ENCODE measurements at places on chromosomes 4 and X. TPM values are rescaled to one million over a fixed set of nuclear protein-coding genes. Genes with fewer than 3 reads are reported as not detected.

TAF9B gene
- total RNA-seq = 8.8 TPM

ZNF732 gene
- 0.88 TPM for total RNA-seq

EGF gene
- total RNA-seq = 0.24 TPM

UCHL1 gene
- 2.1 TPM for total RNA-seq

OTUD5 gene
- 20.3 TPM for total RNA-seq

PTCHD1 gene
- under 0.01 TPM for total RNA-seq

MAGEA9 gene
- total RNA-seq = not detected

CFP gene
- total RNA-seq = 0.48 TPM

ADGRG4 gene
- not detected for total RNA-seq

XG gene
- 14.2 TPM for total RNA-seq

GRCh38 chr4:160044693-160045092 is 941.8 kb downstream of the RAPGEF2 start:
- ATAC-seq = no peak

DNA sequence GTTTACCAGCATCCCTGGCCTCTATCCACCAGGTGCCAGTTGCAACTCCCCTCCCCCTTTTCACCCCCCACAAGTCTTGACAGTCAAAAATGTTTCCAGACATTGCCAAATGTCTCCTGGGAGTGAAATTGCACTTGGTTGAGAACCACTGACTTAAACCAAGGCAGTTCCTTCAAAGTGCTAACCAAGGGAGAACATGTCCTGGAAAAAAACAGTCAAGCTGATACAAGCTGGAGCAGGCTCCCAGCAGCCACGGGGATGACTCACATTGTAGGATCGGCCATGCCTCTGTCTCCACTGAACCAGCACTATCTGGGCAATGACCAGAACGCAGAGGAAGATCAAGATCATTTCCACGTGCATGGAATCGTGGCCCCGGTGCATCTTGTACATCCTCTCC is 11.4 kb downstream of the RNF175 start:
- ATAC-seq = peak; percentile 95

DNA sequence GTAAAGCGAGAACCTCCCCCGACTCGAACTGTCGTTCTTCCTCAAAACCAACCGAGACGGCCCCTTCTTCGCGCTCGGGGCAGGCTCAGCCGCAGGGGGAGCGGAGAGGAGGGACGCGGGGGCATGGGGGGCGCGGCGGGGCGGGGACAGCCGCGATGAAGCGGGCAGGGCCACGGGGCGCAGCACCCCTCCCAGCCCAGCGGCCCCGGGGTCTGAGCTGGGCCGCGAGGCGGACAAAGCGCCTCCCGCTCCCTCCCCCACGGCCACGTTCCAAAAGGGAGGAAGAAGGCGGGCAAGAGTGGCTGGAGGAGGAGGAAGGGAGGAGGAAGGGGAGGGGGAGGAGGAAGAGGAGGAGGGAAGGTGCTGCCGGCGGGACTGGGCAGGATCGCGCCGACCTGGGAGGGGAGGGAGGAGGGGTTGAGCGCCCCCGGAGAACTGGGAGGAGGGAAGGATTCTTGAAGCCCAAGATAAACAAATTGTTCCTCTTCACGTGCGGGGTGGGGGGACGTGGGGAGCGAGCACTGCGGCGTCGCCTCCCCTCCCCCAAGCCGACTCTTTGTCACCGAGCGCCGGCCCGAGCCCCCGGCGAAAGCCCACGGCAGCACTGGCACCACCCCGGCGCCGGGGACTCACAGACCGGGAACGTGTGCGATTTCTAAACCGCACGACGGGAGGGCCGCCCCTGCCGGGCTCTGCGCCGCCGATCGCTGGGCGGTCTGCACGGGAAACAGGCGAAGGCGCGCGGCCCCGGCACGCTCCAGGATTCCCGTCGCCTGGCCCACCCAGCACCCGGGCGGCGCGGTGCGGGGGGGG is 2.9 kb downstream of the MAML3 start:
- peak; percentile 72 for ATAC-seq

DNA sequence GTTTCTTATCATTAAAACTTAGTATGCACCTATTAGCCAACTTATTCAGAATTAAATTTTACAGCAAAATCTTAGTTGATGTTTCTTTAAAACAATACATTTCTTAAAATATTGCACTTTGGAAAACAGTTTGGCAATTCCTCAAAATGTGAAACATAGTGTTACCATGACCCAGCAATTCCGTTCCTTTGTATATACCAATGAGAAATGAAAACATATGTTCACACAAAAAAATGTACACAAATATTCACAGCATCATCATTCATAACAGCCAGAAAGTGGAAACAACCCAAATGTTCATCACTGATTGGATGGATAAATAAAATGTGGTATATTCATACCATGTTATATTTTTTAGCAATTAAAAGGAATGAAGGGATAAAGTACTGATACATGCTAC is 50.2 kb downstream of the WDR44 start:
- no peak for ATAC-seq

DNA sequence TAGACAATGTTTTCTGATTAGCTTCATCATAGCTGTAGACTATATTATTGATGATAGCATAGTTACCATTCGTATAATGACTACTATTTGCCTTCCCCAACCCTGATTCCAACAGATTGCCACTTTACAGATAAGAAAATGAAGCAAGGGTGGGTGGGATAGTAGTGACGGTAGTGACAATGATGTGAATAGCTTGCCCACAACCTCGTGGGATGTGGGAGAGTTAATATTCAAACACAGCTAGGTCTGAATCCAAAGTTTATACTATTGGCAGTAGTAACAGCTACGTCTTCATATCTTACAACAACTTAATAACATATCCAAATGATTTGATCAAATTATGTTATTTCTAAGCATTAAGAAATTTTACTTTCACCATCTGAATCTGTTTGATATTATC is 766.8 kb upstream of the FTHL17 start:
- no peak for ATAC-seq

- peak; percentile 40 for ATAC-seq
Observed at GRCh38 chr4:53905941-53906377, 158.4 kb downstream of the CHIC2 start.

- ATAC-seq = no peak
Observed at GRCh38 chrX:56766554-56767347, 37.7 kb downstream of the NBDY start.

GRCh38 chrX:19373351-19373891 is 29.7 kb downstream of the PDHA1 start:
- ATAC-seq = no peak

DNA sequence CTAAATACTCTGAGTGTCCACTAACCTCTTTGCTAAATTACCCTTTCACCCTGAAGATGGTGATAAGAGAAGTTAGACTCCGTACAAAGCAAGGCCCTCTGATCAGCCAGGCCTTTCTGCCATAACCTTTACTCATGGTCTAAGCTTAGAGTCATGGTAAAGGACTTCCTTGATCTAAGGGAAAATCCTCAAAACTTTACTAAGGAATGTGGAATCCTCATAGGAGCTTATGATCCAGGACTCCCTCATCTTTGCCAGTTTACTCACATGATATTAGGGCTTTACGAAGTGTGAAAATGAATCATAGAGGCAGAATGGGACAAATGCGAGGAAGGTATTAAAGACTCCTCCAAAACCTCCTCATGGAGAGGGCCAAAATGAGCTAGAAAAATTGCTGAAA is 7.9 kb upstream of the FAM13A start:
- no peak for ATAC-seq

- no peak for ATAC-seq
Observed at GRCh38 chrX:100625985-100626491, 10.6 kb downstream of the TSPAN6 start.

DNA sequence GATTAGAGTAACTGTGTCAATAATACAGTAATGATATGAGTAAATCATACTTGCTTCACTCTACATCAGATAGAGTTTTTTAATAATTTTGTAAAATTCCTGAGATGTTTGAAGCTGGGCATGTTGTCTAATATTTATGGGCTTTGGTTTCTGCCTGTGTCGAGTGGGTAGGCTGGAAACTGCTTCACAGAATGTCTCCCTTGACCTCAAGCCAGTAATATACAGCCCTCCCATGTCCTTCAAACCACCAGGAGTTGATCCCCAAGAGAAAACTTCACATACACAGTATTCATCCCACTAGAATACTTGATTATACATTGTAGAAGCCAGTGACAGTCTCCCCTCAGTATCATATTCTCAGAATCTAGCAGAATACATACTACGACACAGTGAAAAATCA is 284.8 kb upstream of the TENM3 start:
- no peak for ATAC-seq

GRCh38 chr4:16530688-16531635 is 304.7 kb upstream of the TAPT1 start:
- ATAC-seq = no peak

GRCh38 chr4:101156619-101157310 is 190.6 kb downstream of the PPP3CA start:
- no peak for ATAC-seq

DNA sequence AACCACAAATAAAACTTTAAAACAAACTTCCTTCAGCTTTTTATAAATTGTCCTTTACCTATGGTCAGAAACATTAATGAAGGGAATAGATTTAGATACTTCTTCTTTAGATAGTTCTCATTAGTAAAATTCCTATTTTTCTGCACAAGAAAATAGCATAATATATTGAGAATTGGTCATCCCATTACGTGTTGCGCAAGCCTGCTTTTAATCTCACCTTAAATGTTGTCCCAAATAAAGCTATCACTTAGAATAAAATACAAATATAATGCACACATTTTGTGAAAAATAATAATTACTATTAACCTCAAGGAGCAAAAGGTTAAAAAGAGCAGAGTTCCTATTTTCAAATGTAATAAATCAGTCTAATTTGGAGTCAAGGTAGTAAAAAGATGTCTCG is 95.2 kb upstream of the TTC29 start:
- no peak for ATAC-seq

DNA sequence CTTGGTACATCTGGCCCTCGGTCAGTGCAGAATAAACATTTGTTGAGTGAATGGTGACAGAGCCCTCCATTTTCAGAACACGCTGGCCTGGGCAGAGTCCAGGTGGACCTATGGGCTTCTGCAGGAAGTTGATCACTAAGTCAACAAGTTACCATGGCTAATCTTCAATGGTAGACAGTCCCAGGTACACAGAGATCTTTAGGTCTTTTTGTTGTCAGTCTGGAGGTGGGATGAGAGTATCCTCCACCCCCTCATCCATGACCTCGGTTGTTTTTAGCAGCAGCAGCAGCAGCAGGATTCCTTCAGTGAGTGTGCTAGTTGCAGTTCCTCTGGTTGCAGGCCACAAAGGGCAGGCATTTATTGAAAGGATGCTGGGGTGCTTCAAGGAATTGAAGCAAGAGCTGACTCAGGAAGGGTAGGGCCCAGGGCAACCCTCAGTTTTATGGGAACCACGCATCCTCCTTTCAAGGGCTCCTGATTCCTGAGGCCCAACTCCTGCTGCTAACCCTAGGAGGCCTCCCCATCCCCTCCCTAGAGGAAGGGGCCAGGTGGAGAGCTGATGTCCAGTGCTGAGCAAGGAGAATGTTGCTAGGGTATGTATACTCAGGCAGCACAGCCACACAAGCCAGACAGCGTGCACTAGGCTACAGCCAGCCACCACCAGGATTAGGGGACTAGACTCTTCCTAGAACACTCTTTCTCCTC is 1.7 kb upstream of the USP27X start:
- ATAC-seq = no peak

DNA sequence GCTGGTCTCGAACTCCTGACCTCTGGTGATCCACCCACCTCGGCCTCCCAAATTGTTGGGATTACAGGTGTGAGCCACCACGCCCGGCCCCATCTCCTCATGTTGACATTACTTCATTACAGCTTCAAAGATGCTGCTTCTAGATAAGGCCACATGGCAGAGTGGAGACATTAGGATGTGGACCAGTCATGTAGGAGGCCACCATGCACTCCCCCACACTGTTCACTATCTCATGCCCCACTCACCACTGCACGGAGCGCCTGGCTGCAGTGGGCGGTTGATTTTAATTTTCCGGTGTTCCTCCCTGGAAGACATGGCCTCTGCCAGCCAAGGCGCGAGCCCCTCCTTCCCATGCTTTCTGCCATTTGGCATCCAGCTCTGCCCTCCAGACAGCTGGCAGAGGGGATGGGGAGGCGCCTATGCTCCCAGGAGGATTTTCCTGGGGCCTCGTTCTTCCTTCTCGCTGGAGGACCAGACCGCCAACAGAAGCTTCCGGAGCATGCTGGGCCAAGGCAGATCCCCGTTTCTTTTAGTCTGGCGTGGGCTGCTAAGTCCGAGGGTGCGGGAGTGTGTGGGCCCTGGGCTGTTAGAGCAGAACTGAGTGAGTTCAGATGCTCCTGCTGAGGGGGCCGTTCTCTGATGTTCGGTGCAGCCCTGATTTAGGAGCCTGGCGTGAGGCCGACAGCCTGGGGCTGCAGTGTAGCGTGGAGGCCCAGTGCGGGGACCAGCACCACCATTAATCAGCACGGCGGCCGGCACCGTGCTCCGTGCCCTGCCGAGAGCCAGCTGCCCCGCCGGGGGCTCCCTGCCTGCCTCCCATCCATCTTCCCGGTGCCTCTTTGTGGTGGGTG is 93.1 kb downstream of the SORCS2 start:
- ATAC-seq = no peak

GRCh38 chrX:55659931-55660330 is 36.7 kb downstream of the FOXR2 start:
- ATAC-seq = no peak

- ATAC-seq = peak; percentile 87
Observed at GRCh38 chr4:6953751-6954380, 44.2 kb downstream of the TBC1D14 start.

- no peak for ATAC-seq
Observed at GRCh38 chr4:78136109-78137081, 79.3 kb downstream of the FRAS1 start.

DNA sequence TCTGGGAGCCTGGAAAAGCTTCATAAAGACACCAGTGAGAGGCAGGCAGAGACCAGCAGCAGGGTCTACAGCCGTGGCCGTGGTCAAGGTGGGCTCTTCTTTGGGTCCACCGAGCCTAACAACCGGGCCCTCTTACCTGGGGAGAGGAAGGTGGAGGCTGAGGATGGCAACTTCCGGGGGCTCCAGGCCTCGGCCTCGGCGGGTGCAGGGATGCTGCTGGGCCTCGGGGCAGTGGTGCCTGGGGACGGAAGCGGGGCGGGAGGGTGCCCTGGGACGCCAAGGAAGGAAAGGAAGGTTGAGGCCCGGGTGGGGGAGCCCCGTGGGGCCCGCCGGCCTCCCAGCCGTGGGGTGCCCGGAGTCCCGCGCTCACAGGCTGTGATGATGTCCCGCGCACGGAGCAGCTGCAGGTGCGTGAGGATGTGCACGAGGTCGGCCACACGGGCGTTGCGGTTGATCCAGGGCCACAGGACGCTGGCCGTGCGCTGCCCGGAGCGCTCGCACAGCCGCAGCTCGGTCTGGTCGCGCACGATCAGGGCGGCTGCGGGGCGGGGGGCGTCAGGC is 561 bp downstream of the IRAK1 start:
- peak; percentile 9 for ATAC-seq

DNA sequence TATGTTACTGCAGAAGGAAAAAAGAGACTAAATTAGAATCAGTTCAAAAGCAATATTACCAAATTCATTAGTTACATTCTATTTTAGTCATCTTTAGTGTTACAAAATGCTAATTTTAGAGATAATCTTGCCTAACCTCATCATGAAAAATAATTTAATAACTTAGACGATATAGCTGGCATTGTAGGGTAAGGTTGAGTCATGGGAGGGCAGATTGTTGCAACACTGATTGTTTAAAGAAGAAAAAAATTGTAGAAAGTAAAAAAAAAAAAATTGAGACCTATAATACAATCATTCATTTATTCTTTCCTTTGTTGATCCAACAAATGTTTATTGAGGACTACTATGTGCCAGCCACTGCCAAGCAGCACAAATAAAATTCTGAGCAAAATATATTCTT is 330.9 kb downstream of the GBA3 start:
- ATAC-seq = no peak
